ENCODE measurements at places on chromosomes 11 and 22.

GRCh38 chr11:89583580-89583979 is 92.4 kb upstream of the NOX4 start:
- H3K27ac ChIP-seq, result no peak overlapping the region
- H3K36me3 ChIP-seq, result no peaks in the 10 kb centered on the region
- H3K4me3 ChIP-seq, result no peak overlapping the region
- no peaks in the 10 kb centered on the region for H3K27me3 ChIP-seq
- no peaks in the 10 kb centered on the region for H3K4me1 ChIP-seq
- DNase-seq, result no peak

- peak; percentile 35 for DNase-seq
- no peak overlapping the region for H3K27ac ChIP-seq
- H3K4me3 ChIP-seq, result no peak overlapping the region
- H3K36me3 ChIP-seq, result peaks cover 10% of the 10 kb centered on the region
These were observed 104.8 kb downstream of the MICAL2 start for GRCh38 chr11:12215181-12215593.

GRCh38 chr22:47153854-47154525 is 391.5 kb downstream of the TBC1D22A start:
- no peak overlapping the region for H3K27ac ChIP-seq
- DNase-seq, result no peak
- peaks cover 4% of the 10 kb centered on the region for H3K36me3 ChIP-seq
- no peaks in the 10 kb centered on the region for H3K27me3 ChIP-seq
- H3K4me1 ChIP-seq, result peaks cover 8% of the 10 kb centered on the region
- H3K4me3 ChIP-seq, result no peak overlapping the region

GRCh38 chr11:74749127-74749964 is 697 bp downstream of the RNF169 start:
- H3K4me3 ChIP-seq, result peak overlapping the region; percentile 91
- H3K4me1 ChIP-seq, result peaks cover 2% of the 10 kb centered on the region
- peak; percentile 64 for DNase-seq
- no peaks in the 10 kb centered on the region for H3K36me3 ChIP-seq

DNA sequence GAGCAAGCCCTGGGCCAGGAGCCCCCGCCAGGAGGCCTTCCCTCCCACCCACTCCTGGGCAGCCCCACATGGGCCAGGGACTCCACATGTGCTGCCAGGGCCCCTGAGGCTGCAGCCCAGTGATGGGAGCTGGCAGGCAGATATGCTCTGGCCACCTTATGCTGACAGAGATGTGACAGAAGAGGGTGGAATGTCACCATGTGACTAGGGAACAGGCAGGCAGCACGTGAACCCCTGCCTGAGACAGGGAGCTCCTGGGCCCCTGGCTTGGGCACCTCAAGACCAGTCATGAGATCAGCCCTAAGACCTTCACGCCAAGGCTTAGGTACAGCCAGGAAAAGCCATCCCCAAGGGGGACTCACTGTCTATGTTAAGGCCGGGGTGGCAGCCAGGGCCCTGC is 9.1 kb downstream of the PRODH start:
- no peak for DNase-seq
- H3K36me3 ChIP-seq, result no peaks in the 10 kb centered on the region
- H3K27me3 ChIP-seq, result no peaks in the 10 kb centered on the region
- H3K27ac ChIP-seq, result no peak overlapping the region

GRCh38 chr11:96051820-96052219 is 127.9 kb upstream of the MTMR2 start:
- H3K4me3 ChIP-seq, result no peak overlapping the region
- DNase-seq, result no peak
- peaks cover 12% of the 10 kb centered on the region for H3K4me1 ChIP-seq
- no peaks in the 10 kb centered on the region for H3K27me3 ChIP-seq

- no peak for DNase-seq
- peaks cover 2% of the 10 kb centered on the region for H3K4me1 ChIP-seq
- H3K4me3 ChIP-seq, result no peak overlapping the region
- no peak overlapping the region for H3K27ac ChIP-seq
- no peaks in the 10 kb centered on the region for H3K27me3 ChIP-seq
- H3K36me3 ChIP-seq, result no peaks in the 10 kb centered on the region
These were observed 67.2 kb downstream of the SPATA19 start for GRCh38 chr11:133778161-133778560.

DNA sequence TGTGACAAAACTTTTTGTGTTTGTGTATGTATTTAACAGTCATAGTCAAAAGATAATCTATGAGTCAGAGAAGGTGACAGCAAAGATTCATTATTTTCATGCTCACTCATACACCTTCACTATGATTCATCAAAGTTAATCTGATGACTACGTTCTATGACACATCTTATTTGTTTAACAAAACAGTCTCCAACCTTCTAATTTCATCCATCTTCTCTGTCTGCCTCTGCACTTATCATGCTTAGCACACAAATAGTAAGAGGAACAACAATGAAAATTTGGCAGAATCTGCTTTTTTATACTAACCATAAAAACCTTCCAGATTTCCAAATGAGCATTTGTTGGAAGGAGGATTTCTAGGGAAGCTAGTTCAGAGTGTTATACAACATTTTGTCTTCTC is 568.9 kb downstream of the LUZP2 start:
- no peaks in the 10 kb centered on the region for H3K27me3 ChIP-seq
- no peaks in the 10 kb centered on the region for H3K36me3 ChIP-seq
- H3K27ac ChIP-seq, result no peak overlapping the region
- no peaks in the 10 kb centered on the region for H3K4me1 ChIP-seq
- no peak overlapping the region for H3K4me3 ChIP-seq
- no peak for DNase-seq

DNA sequence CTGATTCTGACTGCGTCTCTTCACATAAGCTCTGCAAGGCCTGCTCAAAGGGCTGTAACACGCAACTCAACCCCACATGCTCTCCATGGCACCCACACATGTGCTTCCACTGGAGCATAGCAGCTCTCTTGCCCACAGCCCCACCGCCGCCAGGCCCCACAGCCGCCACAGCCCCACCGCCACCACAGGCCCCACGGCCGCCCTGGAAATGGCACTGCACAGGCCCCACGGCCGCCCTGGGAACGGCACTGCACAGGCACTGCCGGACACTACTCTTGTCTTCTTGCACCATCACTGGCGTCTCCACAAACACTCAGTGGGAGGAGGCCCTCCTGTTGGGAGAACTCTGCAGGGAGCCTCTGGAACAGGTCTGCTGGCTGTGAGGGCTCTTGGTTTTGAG is 8.6 kb downstream of the MOB2 start:
- peaks cover 25% of the 10 kb centered on the region for H3K36me3 ChIP-seq
- no peaks in the 10 kb centered on the region for H3K4me1 ChIP-seq

- H3K27me3 ChIP-seq, result peaks cover 36% of the 10 kb centered on the region
- H3K4me3 ChIP-seq, result no peak overlapping the region
- peaks cover 14% of the 10 kb centered on the region for H3K36me3 ChIP-seq
- no peak overlapping the region for H3K27ac ChIP-seq
- DNase-seq, result peak; percentile 48
- H3K4me1 ChIP-seq, result peaks cover 10% of the 10 kb centered on the region
These were observed 650 bp upstream of the MAPK11 start for GRCh38 chr22:50270666-50271394.

GRCh38 chr11:3231851-3232744 is at the start of gene MRGPRE:
TSS of gene MRGPRE (minus strand) at chr11:3232417. CDS start at chr11:3228799, 3,618 bp downstream.
- no peaks in the 10 kb centered on the region for H3K27me3 ChIP-seq
- H3K27ac ChIP-seq, result no peak within 1 kb of the TSS
- no peaks in the 10 kb centered on the region for H3K4me1 ChIP-seq
- H3K36me3 ChIP-seq, result no peaks in the 10 kb centered on the region

DNA sequence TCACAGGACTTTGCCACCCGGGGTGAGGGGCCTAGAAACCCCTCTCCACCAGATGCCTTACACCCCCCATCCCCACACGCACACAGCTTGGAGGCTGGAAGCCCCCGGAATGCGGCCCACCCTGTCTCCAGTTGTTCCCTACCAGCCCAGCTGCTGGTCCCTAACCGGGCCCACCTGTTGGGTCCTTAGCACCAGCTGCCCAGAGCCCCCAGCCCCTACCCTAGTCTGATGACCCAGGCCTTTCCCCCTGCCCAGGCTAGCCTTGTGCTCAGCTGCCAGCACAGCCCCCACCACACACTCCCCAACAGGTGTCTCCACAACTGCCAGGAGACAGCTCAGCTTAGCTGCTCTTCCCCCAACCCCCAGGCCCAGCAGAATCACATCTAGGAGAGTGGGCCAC is 67.1 kb downstream of the CDKN1C start:
- no peaks in the 10 kb centered on the region for H3K4me1 ChIP-seq
- H3K4me3 ChIP-seq, result no peak overlapping the region
- H3K27ac ChIP-seq, result no peak overlapping the region
- H3K27me3 ChIP-seq, result no peaks in the 10 kb centered on the region
- no peak for DNase-seq

DNA sequence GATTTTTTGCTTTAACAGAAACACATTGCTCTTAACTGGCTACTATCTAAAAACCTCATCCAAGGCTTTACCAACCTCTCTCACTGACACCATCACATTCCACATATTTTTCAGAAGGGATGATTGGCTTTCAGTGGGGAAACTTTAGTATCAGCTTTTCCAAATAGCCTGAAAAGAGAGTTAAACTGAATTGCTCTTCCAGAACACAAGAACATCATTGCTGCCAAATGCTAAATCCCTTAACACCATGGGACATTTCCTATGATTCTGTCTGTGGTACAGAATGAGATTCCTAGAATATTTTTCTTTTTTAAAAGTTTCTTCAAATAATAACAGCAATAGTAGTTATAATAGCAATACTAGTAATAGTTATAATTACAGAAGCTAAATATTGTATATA is 45.4 kb downstream of the SOX6 start:
- H3K4me3 ChIP-seq, result no peak overlapping the region
- H3K36me3 ChIP-seq, result no peaks in the 10 kb centered on the region
- no peaks in the 10 kb centered on the region for H3K4me1 ChIP-seq
- H3K27me3 ChIP-seq, result no peaks in the 10 kb centered on the region
- DNase-seq, result no peak

GRCh38 chr22:20779818-20780158 is 5.9 kb downstream of the SERPIND1 start:
- DNase-seq, result no peak
- no peaks in the 10 kb centered on the region for H3K27me3 ChIP-seq
- H3K36me3 ChIP-seq, result peaks cover 6% of the 10 kb centered on the region

- DNase-seq, result no peak
- H3K4me1 ChIP-seq, result peaks cover 15% of the 10 kb centered on the region
- no peak overlapping the region for H3K4me3 ChIP-seq
- no peak overlapping the region for H3K27ac ChIP-seq
These were observed 115.7 kb downstream of the ABTB2 start for GRCh38 chr11:34242037-34242625.

DNA sequence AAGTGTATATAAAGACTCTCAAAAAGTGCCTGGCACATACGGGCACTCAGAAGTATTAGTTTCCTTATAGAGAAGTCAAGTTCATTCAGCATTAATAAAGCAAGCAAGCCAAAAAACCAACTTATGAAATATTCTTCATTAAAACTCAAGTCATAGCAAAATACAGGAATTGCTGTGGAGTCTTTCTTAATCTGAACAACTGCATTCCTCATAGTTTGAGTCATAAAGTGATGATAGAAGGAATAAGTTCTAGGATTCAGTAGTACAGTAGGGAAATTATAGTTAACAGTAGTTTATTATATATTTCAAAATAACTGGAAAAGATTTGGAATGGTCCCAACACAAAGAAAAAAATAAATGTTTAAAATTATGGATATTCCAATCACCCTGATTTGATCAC is 200.3 kb downstream of the C11orf91 start:
- no peaks in the 10 kb centered on the region for H3K27me3 ChIP-seq
- DNase-seq, result no peak
- H3K4me1 ChIP-seq, result no peaks in the 10 kb centered on the region
- no peak overlapping the region for H3K4me3 ChIP-seq
- H3K36me3 ChIP-seq, result no peaks in the 10 kb centered on the region

GRCh38 chr11:57641011-57641807 is 8.5 kb downstream of the YPEL4 start:
- peak; percentile 72 for DNase-seq
- H3K27me3 ChIP-seq, result no peaks in the 10 kb centered on the region
- H3K27ac ChIP-seq, result no peak overlapping the region
- H3K36me3 ChIP-seq, result peaks cover 8% of the 10 kb centered on the region
- H3K4me3 ChIP-seq, result no peak overlapping the region

- H3K4me3 ChIP-seq, result no peak overlapping the region
- no peaks in the 10 kb centered on the region for H3K4me1 ChIP-seq
- no peaks in the 10 kb centered on the region for H3K27me3 ChIP-seq
- no peak overlapping the region for H3K27ac ChIP-seq
These were observed 568.5 kb downstream of the KCNA4 start for GRCh38 chr11:29448246-29448877.

GRCh38 chr22:21951062-21951461 is 1.6 kb downstream of the PPM1F start:
- H3K27me3 ChIP-seq, result no peaks in the 10 kb centered on the region
- peaks cover 2% of the 10 kb centered on the region for H3K36me3 ChIP-seq
- no peak for DNase-seq
- no peak overlapping the region for H3K27ac ChIP-seq
- H3K4me1 ChIP-seq, result peaks cover 5% of the 10 kb centered on the region

GRCh38 chr22:22977479-22978200 is 90.0 kb downstream of the IGLL5 start:
- no peak overlapping the region for H3K4me3 ChIP-seq
- no peak for DNase-seq
- H3K4me1 ChIP-seq, result no peaks in the 10 kb centered on the region

GRCh38 chr11:76444065-76444383 is 794 bp upstream of the EMSY start:
- H3K4me3 ChIP-seq, result peak overlapping the region; percentile 87
- DNase-seq, result no peak
- H3K4me1 ChIP-seq, result peaks cover 2% of the 10 kb centered on the region

GRCh38 chr22:37802310-37803194 is 5.2 kb upstream of the GCAT start:
- no peaks in the 10 kb centered on the region for H3K36me3 ChIP-seq
- DNase-seq, result peak; percentile 57
- no peak overlapping the region for H3K27ac ChIP-seq
- peak overlapping the region; percentile 83 for H3K4me3 ChIP-seq
- peaks cover 13% of the 10 kb centered on the region for H3K27me3 ChIP-seq

GRCh38 chr11:76747153-76747914 is 35.8 kb upstream of the TSKU start:
- H3K4me1 ChIP-seq, result no peaks in the 10 kb centered on the region
- no peak overlapping the region for H3K4me3 ChIP-seq
- H3K36me3 ChIP-seq, result no peaks in the 10 kb centered on the region

DNA sequence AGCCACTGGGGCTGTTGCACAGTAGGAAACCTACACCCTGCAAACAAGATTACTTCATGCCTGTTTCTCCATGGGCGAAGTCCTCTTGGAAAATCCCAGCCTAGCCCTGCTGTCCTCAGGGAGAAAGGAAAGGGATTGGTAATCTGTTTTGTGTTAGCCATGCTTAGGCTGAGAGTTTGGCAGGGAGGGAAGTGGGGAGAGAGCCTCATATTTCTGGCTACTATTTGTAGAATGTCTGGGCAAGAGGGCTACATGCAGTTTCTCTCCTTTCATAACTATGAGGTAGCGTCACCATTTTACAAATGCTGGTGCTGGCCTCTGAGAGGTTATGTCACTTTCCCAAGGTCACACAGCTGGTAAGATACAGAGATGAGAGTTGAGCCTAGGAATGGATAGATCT is 737 bp upstream of the MFRP start:
- H3K36me3 ChIP-seq, result no peaks in the 10 kb centered on the region
- peak; percentile 85 for DNase-seq
- no peak overlapping the region for H3K27ac ChIP-seq
